ENCODE measurements at places on chromosomes 1 and 21.

DNA sequence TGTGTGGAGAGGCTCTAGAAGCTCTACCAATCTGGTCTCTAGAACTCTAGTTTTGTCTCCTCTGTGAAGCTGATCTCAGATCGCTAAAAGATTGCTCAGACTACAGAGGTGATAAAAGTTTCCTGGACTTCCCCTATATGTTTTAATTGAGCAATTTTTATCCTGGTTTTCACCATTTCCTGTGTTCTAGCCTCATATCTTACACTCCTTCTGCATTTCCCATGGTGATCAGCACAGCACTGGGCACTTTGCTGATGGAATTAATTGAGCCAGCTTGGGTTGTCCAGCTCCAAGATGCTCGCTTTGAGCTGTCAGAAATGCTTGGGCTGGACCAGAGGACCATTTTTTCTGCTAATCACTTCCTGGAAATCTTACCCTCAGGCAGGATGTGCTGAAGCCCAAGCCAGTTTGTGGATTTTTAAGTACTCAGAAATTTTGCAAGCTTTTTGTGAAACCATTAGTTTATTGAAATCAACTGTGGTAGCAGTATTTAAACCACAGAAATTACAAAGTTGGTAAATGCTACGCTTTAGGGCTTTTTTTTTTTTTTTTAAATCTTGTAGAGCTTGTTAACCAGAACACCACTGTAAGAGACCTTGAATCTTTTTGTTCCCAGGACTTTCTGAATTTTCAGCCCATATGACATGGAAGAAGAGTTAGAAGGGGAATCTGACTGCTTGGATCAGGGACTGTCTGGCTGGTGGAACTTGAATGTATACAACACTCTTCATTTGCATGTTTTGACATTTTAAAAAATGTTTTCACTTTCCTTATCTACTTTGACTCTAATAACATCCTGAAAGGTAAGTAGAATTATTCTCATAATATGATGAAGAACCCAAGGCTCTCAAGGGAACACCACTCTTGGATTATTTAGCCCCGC is 28.4 kb downstream of the CD48 start:
- no peak for DNase-seq

DNA sequence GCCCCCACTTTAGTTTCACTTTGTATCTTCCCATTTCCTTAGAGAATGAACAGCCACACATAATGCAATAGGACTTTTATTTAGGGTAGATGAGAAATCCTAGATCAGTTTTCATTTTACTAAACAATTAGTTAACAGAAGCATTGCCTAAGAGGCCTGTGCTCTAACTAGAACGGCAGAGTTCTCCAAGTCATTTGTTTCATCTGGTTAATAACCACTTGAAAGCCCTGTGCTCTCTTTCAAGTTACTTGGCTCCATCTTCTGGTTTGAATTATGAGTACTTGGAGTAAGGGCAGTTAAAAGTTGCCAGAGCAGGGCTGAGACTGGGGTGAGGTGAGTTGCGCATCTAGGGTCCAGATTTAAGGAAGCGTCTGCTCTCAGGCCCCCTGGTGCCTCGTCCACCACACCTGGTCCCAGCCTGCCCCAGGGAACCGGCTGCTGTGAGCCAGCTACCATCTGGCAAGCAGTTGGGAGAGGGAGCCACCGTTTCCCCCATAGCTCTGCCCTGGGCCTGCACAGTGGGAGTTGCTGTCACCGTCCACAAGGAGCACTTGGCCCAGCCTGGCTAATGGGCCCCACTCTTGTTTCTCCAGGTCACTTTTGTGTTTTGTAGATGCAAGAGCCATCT is 18.1 kb upstream of the SLC44A3 start:
- peak; percentile 72 for DNase-seq

- DNase-seq, result no peak
Observed at GRCh38 chr21:40208948-40209345, 341.7 kb downstream of the PCP4 start.

DNA sequence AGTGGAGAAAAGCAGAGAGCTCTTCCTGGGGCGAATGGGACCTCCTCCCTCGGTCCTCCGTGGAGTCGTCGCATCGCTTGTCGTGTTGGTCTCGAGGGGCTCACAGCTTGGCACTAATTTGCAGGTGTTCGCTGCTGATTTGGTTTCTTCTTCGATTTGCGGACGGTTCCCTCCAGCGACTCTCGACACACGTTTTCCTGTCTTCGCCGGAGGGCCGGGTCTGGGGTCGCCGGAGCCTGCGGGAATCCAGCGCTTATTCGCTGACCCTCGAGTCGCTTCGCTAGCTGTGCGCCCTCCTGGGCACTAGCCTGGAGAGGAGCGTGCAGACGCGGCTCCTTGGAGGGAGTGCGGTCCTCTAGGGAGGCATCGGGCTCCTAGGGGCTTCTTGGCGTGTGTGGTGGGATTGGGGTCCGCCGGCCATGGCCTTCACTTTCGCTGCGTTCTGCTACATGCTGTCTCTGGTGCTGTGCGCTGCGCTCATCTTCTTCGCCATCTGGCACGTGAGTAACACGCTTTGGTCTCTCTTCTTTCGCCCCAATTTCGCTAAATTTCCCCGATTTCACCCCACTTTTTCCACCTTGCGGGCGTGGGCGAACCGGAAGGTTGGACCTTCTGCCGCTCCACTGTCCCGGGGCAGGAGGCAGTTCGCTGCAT is 766 bp downstream of the CNIH3 start:
- no peak for DNase-seq

DNA sequence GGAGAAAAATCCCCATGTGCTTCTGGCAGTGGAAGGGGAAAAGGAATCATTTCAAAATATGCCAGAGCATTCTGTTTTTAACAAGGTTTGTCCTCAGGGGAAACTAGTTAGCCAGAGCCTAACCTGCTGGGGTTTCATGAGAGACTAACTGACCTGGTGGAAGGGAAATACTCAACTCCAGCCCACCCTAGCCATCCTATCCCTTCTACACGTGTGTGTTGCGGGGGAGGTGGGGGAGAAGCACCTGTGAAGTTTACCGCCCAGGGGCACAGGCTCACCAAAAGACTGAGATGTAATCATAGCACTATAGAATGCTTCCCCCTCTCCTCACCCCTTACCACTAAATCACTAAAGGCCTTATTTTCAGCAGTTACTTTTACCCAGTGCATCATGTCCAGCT is 139.5 kb downstream of the GRIK3 start:
- no peak for DNase-seq

GRCh38 chr1:203046984-203047630 is 20.8 kb downstream of the PPFIA4 start:
- DNase-seq, result no peak

DNA sequence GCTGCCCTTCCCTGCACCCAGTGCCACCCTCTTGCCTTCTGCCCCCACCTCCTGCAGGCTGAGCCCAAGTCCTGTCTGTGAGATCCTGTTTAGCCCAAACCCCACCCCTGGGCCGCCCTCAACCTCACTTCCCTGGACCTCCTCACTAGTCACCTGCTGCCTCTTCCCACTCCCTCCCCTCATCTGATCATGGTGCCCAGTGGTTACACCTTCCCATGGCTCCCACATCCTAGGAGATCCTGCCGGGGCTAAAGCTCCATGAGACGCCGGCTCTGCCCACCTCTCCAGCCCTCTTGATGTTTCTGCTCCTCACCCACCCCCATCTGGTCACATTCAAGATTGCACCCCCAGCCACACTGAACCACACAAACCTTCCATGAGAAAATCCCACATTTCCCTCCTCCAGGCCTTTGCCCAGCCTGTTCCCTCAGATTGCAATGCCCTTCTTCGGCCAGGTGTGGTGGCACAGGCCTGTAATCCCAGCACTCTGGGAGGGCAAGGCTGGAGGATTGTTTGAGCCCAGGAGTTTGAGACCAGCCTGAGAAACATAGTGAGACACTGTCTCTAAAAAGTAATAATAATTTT is 17.0 kb downstream of the TTC39A start:
- DNase-seq, result no peak

DNA sequence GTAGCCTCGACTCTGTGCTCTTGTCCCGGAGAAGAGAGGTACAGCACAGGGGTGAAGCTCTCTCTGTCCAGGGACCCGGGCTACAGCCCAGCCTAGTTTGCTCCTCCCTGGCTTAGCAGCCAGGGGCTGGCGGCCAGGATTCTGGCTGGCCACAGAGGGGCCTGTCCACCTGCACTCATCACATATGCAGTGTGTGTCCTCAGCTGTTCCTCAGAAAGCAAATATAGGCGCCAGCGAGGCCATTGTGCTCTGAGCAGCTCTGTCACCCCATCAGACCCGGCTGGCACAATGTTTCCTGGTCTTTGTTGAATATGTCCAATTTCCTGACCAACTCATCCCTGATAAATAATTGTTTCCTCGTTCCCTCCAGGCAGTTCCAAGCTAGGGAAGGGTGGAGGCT is 28.5 kb downstream of the KCND3 start:
- DNase-seq, result no peak

GRCh38 chr1:245059806-245060424 is 94.9 kb upstream of the KIF26B start:
- DNase-seq, result no peak

GRCh38 chr1:6116137-6116536 is 64.0 kb downstream of the CHD5 start:
- no peak for DNase-seq

- no peak for DNase-seq
Observed at GRCh38 chr1:79090985-79091384, 84.5 kb upstream of the ADGRL4 start.

DNA sequence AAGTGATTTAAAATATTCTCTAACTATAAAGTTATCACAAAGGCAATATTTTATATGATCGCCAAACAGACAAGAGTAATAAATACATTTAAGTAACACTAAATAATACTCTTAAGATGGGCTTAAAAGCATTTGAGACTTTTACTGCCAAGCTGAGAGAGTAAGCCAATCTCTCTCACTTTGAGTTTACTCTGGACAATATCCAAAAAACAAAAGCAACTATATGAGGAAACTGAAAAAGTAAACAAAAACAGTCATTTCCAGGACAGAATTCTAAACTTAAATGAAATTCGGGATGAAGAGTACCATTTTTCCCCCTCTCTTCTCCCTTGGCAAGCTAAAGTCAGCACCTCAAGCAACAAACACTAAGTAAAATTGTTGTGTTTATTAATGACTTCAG is 173.2 kb downstream of the COP1 start:
- DNase-seq, result peak; percentile 5

DNA sequence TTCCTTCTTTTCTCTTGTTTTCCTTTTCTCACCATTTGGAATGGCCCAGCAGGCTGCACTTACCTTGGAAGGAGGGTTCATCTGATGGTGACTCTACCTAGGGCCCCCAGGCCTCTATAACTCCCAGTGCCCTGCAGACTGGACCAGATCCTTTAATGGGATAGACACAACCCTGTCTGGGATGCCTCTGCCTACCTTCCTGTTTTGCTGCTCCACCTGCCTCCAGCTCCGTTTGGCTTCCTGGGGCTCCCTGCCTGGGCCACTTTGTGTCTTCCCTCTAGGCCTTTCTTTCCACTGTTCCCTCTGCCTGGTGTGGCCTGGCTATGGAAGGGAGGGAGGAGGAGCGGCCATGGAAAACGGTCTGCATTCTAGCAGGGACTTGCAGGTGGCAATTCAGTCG is 7.5 kb downstream of the PCSK9 start:
- DNase-seq, result no peak

DNA sequence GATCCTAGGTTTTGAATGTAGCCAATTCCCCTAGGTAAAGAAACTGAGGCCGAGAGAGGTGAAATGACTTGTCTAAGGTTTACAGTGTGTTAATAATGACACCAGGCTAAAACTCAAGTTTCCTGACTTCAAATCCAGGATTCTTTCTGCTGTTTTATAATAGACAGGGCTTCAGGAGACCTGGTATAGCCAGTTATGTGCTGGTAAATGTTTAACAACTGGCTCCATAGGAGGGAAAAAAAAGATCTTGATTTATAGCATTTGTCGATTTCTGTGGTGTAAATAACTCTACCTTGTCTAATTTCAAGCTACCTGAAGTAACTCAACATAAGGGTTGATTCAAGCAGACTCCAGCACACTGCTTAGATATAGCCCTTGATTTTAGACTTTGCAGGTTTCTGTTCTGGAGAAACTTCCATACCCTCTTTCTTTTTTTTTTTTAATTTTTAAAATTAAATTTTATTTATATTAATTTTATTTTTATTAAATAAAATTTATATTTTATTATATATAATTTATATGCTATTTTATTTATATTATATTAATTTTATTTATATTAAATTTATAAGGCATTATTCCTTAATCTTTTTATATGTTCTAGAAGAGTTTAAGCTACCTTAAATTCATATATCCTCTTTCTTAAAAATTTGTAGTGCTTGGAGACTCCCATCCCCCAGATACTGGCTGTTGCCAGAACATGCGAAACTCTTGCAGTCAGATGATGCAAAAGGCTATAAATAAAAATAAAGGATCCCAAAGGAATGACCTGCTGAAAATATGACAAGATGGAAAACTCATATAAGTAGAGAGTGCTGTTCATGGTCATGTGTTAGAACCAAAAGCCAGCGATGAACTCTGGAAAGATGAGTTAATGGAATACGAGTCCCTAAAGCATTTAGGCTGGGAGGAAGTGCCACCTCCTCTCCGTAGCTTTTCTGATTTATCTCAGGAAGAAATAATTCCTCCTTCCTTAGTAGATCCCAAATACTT is 35.4 kb upstream of the SRSF10 start:
- DNase-seq, result no peak

DNA sequence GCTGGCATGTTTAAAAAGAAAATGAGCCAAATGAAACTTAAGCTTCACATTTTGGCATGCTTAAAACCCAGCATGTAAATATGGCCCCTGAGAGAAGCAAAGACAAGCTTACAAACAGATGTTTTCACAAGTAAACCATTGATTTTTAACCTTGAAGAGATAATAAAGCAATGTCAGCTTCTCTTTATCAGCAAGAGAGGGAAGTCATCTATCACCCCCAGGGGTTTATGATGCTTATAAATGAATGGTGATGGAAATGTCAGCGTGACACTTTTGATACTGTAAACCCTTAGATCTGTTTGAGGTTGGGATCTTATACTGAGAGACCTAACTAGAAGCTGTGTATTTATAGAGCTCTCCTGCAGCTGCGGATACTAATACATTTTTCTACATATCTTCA is 471.3 kb downstream of the PLA2G4A start:
- no peak for DNase-seq

DNA sequence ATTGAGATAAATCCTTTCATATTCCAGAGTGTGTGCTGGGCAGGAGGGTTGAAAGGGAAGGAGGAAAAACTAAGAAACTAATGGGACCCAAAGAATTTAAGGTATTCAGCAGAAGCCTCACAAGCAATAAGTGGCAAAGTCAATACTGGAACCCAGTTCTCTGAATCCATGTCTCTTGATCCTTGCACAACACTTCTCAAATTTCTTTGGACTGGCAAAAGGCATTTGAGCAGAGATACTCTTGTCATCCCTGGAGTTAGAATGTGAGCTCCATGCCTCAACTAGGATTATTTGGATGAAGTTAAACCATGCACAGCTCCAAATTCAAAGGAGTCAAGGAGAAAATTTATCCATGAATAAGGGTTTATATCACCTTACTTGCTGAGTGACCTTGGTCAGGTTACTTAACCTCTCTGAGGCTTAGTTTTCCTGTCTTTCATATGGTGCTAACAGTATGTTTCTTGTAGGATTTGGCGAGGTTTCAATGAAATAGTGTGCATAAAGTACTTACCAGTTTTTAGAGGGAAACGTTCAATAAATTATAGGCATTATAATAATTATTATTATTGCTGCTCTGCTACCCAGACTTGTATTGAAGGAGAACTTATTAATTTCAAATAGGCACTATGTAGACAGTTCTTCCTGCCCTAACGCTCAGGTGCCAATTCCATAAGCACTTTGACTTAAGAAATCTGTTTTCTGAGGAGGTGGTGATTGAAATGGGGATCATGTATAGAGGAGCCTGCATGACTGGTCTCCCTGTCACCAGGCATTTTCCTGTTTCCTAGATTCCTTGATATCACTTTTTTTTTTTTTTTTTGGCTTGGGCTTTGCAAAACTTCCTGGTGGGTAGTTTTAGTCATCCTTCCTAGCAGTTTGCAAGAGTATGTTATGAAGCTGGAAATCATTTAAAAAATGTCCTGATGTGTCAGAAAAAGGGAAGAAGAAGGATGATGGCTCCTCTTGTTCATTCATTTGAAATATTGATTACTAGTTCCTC is 125.0 kb upstream of the JUN start:
- DNase-seq, result no peak
